ENCODE measurements at places on chromosomes 6 and 20.

GRCh38 chr6:147222160-147222838 is 18.1 kb downstream of the STXBP5 start:
- no peak for DNase-seq

DNA sequence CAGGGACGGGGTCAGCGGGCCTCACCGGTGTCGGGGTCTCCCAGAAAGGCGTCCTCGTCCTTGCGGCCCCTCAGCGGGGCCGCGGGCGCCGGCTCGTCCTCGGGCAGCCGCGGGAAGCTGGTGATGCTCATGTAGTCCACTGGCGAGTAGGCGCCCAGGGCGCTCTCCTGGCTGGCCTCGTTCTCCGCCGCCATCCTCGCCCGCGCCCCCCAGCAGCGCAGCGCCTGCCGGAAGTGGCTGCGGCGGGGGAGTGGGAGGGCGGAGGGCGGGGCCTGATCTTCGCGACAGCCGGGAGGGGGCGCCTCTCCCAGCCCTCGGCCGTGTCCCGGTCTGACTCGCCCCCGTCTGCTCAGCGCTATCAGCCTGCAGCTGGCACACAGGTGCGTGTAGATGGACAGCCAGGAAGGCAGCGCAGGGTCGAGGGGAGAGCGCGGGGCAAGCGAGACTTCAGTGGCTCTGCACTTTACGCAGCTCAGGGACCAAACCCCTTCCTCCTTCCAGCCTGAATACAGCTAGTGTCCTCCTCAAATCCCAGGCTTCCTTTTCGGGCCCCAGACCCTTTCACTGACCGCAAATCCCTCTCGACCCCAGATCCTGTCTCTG is at the start of gene GGT7:
Gene GGT7 (minus strand): TSS at position 235 of the 603 bp plus-strand sequence. CDS start 41 bp downstream, at position 194.
- peak; percentile 54 for DNase-seq

- DNase-seq = no peak
Measured at GRCh38 chr6:111129013-111129412, 41.7 kb downstream of the SLC16A10 start.

- no peak for DNase-seq
Measured at GRCh38 chr6:170244721-170245474, 46.0 kb downstream of the DLL1 start.

- no peak for DNase-seq
Measured at GRCh38 chr6:90097356-90097755, 199.3 kb downstream of the BACH2 start.

GRCh38 chr6:153167907-153168306 is 36.8 kb upstream of the RGS17 start:
- no peak for DNase-seq

- DNase-seq = no peak
Measured at GRCh38 chr20:20000211-20000968, 16.8 kb upstream of the NAA20 start.

GRCh38 chr20:63537525-63538203 is 488 bp upstream of the PTK6 start:
- peak; percentile 32 for DNase-seq

- DNase-seq = no peak
Measured at GRCh38 chr20:34435589-34435988, 72.5 kb downstream of the ITCH start.

GRCh38 chr6:101444717-101445116 is 51.2 kb downstream of the GRIK2 start:
- DNase-seq = no peak

- DNase-seq = peak; percentile 13
Measured at GRCh38 chr6:110689275-110689935, 125.9 kb downstream of the CDK19 start.

GRCh38 chr20:57837208-57838035 is 127.6 kb upstream of the PMEPA1 start:
- DNase-seq = no peak

GRCh38 chr6:116355796-116356195 is 15.0 kb upstream of the DSE start:
- no peak for DNase-seq

- DNase-seq = no peak
Measured at GRCh38 chr6:150118627-150119026, 24.2 kb upstream of the PPP1R14C start.

GRCh38 chr20:39045676-39046075 is 83.5 kb downstream of the DHX35 start:
- no peak for DNase-seq

DNA sequence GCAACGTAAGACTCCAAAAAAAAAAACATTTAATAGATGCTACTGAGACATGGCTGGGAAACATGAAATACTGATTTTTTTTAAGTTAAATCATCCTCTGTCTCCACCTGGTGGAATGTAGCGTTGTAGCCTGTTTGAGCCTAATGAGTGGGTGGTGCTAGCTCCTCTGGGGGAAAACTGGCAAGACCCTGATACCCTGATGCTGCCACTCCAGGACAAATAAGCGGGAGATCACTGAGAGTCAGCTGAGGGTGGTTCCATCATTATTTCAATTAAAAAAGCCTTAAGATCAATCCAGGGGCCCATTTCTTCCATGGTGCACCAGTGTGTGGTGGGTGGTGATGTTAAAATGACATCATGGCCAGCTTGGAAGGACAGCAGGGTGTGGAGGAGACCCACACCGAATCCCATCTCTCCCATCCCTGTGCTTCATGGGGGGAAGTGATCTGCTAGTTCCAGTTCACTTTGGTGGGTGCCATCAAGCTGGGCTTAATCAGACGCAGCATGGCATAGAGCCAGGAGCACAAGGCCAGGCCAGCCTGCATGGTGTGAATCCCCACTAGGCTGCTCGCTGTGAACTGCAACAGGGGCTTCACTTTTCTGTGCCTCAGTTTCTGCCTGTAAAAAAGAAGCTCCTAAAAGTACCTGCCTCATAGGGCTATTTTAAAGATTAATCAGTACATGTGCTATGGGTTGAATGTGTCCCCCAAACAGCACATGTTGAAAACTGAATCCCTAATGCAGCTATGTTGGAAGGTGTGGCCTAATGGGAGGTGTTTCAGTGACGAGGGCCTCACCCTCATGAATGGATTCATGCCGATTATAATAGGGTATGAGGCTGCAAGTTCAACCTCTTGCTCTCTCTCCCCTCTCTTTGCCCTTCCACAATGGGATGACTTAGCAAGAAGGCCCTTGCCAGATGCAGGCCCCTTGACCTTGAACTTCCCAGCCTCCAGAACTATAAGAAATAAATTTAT is 13.0 kb upstream of the MRPS10 start:
- DNase-seq = no peak

DNA sequence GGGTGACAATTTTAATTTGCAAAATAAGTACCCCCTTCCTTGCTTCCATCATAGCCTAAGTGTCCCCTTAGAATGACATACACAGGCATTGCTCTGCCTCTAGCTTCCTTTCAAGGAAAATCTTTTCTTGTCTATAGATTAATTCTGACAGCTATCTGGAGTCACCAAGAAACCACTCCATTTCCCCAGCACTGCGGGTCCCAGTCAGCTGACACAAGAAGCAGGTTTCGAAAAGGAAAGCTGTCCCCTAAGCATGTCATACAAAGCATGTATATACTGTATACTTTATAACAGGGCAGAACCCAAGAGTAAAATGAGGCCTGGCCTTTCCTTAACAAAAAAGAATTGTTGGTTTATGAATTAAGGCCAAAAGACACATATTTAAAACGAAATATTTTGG is 273.5 kb downstream of the BTBD9 start:
- DNase-seq = no peak

DNA sequence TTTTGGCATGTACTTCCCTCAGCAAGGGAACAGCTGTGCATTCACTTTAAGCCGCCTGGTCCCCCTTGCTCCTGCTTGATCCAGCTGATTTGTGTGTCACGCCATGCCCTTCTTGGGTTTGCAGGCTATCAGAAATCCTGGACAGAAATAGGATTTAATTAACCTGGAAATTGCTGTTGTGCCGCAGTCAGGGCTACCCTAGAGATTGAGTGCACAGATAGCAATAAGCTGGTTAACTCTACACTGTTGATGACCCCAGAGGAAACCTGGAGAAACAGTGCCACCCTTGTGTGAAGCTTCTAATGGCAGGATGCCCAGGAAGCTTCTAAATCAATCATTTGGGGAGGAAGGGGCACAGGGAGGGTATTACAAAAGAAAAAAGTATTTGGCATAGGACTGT is 199.0 kb downstream of the JARID2 start:
- DNase-seq = no peak

DNA sequence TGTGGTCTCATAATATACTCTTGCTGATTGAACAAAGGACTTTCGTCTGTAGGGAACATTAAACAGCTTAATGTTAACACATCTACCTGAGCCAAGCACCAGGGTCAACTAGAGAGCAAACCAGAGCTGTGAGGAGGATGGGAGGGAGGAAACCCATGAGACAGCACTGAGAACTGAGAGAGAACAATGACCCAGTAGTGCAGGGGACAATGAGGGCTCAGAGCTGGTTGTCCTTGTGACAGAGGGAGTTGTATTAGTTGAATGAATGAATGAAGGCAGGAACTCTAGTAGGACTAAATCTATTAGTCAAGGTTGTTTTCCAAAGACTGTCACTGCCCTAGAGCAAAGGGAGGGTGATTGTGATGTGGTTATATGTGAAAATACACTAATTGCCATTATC is 28.2 kb upstream of the GSTA4 start:
- DNase-seq = no peak

DNA sequence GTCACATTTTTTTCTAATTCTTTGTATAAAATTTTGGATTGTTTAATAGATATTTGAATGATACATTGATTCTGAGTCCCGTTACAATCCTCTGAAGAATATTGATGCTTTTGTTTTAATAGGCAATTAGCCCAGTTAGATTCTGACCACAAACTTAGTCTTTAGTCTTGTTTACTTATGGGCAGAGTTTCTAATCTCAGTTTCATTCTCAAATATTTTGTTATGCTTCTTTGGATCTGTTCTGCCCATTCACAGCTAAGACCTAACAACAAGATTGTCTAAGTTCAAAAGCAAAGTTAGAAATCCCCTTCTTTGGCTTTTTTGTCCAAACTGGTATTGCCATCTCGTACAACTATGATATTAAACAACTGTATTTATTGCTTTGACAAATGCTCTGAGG is 58.0 kb downstream of the TBXT start:
- no peak for DNase-seq

- no peak for DNase-seq
Measured at GRCh38 chr6:87210979-87211378, 55.6 kb downstream of the ZNF292 start.

DNA sequence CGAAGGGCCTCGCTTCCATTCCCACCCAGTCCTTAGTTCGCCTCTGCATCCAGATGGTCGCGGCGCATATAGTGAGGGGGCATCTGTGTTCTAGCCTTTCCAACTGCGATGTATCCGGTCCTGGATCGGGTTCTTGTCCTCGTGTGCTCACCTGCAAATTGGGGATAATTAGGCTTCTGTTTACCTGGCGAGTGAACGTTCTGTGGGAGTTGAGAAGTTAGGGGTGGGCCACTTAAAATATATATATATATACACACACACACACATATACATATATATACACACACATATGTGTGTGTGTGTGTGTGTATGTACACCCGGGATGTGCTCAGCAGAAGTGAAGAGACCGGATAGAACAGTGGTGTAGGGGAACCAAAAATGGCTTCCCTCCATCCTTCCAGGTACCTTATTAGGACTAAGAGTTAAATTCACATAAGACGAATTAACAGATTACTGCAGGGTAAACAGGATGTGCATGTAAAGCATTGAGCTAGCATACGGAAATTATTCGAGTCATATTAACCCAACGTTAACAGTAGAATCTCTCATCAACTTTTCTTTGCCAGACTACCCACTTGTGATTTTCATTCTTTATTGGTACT is 537 bp downstream of the CSTF1 start:
- DNase-seq = no peak

- no peak for DNase-seq
Measured at GRCh38 chr6:53744321-53744720, 50.5 kb upstream of the LRRC1 start.

DNA sequence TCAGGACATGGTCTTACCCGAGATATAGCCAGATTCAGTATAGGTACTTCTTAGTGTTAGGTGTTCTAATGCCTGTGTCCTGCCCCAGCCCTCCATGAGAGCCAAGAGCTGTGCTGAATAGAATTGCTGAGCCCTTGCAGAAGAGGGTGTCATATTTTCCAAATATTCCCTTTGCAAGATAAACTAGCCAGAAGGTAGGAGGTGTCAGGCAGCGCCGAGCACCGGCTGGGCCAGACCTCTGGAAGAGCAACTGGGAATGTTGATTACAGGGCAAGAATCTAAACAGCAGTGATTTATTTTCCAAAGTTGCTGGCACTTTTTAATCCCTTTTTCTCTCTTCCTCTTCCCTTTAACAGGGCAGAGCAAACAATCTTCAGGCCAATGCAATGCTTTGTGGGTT is 37.1 kb upstream of the EZR start:
- no peak for DNase-seq

DNA sequence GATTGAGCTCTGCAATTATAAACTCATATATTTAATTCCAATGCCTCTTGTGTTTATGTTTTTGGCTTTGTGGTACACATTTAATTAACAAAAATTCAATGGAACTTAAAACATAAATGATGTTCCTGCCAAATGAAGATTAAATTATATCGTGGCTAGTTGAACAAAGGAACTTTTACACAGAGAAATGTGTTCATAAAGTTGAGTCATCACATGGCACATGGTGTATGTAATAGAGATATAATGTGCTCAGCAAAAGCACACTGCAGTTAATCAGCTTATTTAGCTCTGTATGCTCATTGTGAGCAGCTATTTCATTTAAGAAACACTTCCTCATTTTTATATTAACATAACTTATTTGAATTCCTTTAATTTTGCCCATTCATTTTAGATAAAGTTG is 1295.6 kb upstream of the CITED2 start:
- no peak for DNase-seq

GRCh38 chr6:167479901-167480648 is 155.2 kb downstream of the TTLL2 start:
- no peak for DNase-seq

DNA sequence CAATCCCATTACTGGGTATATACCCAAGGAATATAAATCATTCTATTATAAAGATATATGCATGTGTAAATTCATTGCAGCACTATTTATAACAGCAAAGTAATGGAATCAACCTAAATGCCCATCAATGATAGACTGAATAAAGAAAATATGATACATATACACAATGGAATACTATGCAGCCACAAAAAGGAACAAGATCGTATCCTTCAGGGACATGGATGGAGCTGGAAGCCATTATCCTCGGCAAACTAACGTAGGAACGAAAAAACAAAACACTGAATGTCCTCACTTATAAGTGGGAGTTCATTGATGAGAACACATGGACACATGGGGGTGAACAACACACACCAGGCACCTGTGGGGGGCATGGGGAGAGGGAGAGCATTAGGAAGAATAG is 156.7 kb downstream of the RNGTT start:
- DNase-seq = no peak

DNA sequence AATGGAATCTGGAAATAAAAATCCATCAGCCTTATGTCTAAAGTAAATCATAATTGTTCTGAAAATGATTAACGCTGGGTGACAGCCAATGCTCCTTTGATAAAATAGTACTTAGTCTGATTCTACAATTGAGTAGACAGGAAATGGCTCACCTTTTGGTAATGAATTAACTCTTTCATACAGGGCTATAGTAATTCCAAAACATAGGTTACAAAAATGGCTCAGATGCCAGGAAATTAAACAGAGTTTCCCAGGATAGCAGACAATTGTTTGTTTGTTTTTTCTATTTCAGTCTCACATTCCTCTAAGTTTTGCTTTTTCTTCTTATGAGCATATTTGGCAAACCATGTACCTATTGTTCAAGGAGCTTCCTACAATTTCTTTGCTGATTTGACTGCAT is 257.2 kb upstream of the EPHA7 start:
- no peak for DNase-seq

- no peak for DNase-seq
Measured at GRCh38 chr20:18394363-18394762, 72.5 kb downstream of the DZANK1 start.

GRCh38 chr6:9250852-9251251 is 815.5 kb upstream of the SLC35B3 start:
- no peak for DNase-seq
